ENCODE measurements at places on chromosomes 2 and 18. TPM values are rescaled to one million over a fixed set of nuclear protein-coding genes. Genes with fewer than 3 reads are reported as not detected.

The GREB1 gene
- total RNA-seq: 0.05 TPM

The SMC6 gene
- total RNA-seq: 34.9 TPM

The FHOD3 gene
- total RNA-seq: not detected

The NFU1 gene
- 32.3 TPM for total RNA-seq

The C2orf15 gene
- total RNA-seq: 0.26 TPM

The PRKRA gene
- total RNA-seq: 52.4 TPM

DNA sequence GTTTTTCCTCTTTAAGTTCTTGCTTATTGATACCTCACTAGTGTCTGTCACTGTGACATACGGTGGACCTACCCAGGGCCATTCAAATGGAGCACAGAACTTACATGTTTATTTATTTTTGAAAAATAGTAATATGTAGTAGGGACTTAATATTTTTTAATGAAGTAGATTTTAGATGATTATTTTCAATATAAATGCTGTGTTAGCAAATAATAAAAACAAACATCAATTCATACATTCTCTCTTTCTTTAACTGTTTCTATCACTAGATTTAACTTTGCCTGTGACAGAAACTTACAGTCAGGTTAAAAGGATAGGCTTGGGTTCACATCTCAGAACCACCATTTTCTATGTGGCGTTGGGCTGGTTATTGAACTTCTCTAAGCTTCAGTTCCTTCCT is 184.4 kb upstream of the RASGRP3 start:
- peaks cover 13% of the 10 kb centered on the region for H3K27me3 ChIP-seq
- DNase-seq: no peak
- H3K4me1 ChIP-seq: no peaks in the 10 kb centered on the region
- no peak overlapping the region for H3K4me3 ChIP-seq
- H3K36me3 ChIP-seq: no peaks in the 10 kb centered on the region
- H3K27ac ChIP-seq: no peak overlapping the region

DNA sequence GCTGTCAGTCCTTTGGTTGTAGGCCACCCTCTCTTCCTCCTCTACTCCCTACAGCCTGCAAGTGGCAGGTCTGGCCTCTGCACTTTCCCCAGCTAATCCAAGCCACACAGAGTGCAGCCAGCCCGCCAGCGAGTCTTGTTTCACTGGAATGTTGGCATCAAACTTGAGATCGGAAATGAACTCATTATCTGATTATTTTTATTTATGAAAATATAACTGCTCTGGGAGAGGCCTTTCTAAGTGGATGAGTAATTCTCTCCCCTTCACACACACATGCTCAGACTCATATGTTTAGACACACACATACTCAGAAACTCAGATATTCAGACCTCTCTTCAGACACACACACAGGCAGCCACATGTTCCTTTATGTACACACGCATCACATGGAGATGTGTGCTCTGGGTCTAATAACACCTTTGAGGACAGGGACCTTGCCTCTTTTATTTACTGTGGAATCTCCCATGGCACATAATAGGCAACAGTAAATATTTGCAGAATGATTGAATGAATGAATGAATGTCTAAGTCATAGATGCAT is 151.3 kb downstream of the ZFP36L2 start:
- peaks cover under 1% of the 10 kb centered on the region for H3K4me1 ChIP-seq
- DNase-seq: no peak
- no peak overlapping the region for H3K27ac ChIP-seq

DNA sequence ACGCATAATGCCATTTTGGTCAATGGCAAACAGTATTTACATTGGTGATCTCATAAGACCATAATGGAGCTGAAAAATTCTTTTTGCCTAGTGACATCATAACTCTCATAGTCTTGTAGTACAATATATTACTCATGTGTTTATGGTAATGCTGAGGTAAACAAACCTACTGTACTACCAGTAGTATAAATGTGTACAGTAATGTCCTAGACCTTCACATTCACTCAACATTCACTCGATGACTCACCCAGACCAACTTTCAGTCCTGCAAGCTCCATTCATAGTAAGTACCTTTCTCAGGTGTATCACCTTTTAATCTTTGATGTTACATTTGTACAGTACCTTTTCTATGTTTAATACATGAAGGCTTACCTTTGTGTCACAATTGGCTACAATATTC is 558.2 kb upstream of the PIK3C3 start:
- H3K27ac ChIP-seq: no peak overlapping the region
- H3K27me3 ChIP-seq: no peaks in the 10 kb centered on the region
- H3K36me3 ChIP-seq: no peaks in the 10 kb centered on the region
- no peak overlapping the region for H3K4me3 ChIP-seq

DNA sequence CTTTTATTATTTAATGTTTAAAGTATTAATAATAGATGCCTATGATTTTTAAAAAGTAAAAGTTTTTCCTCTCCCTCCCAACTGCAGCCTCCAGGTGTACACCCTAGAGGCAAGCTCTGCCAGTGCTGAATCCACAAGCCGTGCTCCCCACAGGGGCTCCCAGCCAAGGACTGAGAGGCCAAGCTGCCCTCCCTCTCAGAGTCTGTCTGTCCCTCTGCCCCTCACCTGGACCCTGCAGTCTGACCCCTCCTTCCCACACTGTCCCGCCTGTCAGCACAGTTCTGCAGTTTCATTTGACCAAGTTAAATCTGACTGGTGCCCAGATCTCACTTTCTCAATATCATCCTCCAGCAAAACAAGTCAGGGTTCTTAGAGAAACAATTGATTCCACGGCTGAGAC is 14.8 kb upstream of the PROC start:
- H3K36me3 ChIP-seq: no peaks in the 10 kb centered on the region
- H3K4me3 ChIP-seq: no peak overlapping the region
- no peak for DNase-seq

DNA sequence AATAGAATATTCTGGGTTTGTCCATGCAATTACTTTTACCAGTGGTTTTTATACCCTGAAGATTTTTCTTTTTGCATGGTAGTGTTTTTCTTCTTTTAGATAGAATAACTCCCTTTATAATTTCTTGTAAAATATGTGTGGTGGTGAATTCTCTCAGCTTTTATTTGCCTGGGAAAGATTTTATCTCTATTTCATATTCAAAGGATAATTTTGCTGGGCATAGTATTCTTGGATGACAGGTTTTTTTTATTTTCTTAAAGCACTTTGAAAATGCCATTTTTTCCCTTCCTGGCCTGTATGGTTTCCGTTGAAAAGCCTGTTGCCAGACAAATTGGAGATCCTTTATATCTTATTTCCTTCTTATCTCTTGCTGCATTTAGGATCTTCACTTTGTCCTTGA is 113.5 kb downstream of the MYO3B start:
- no peak overlapping the region for H3K4me3 ChIP-seq
- no peak for DNase-seq
- peaks cover 49% of the 10 kb centered on the region for H3K27me3 ChIP-seq
- no peaks in the 10 kb centered on the region for H3K36me3 ChIP-seq
- H3K27ac ChIP-seq: no peak overlapping the region

All from activated CD4-positive, alpha-beta T cell treated with anti-CD3 and anti-CD28 coated beads, Interleukin-2, amount 10 ng/mL, durations not matched to agents 24 days and 14 days (primary cell).